ENCODE measurements at places on chromosomes 2 and 18.

DNA sequence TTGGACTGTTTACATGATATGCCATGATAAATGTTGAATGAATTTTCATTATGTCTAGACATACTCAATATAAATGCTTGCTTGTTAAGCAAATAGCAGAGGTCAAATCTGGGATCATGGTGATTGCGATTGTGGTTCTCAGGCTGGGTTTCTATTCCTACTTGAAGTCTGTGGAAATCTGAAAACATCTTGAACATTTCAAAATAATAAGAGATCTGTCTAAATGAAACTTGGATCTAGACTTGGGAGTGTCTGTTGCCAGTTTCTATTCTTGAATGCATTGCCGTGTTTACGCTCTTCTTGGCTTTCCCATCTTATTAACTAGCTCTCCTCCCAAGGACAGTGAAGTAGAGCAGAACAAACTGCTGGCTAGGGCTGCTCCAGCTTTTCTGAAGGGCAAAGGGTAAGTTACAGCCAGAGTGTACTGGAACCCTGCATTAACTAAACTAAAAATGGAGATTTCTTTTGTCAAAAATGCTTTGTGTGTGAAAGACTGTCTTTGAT, 127.7 kb downstream of the DTNA start:
- DNase-seq = peak; percentile 69

GRCh38 chr2:57504787-57505186, 541.8 kb upstream of the VRK2 start:
- DNase-seq = no peak

GRCh38 chr2:113119111-113119510, 8.3 kb upstream of the IL1RN start:
- no peak for DNase-seq

DNA sequence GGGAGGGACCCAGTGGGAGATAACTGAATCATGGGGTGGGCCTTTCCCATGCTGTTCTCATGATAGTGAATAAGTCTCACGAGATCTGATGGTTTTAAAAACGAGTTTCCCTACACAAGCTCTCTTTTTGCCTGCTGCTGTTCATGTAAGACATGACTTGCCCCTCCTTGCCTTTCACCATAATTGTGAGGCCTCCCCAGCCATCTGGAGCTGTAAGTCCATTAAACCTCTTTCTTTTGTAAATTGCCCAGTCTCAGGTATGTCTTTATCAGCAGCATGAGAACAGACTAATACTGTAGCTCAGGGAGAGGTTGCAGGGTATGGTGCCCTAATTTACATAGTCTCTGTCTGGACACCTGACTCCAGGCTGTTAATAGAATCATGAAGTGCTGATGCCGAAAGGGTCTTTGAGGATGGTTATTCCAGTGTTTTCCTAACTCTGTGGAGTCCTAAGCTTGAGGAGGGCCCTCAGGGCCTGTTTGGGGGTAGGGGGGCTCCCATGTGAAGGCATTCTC, 343.2 kb downstream of the ALK start:
- DNase-seq = no peak

DNA sequence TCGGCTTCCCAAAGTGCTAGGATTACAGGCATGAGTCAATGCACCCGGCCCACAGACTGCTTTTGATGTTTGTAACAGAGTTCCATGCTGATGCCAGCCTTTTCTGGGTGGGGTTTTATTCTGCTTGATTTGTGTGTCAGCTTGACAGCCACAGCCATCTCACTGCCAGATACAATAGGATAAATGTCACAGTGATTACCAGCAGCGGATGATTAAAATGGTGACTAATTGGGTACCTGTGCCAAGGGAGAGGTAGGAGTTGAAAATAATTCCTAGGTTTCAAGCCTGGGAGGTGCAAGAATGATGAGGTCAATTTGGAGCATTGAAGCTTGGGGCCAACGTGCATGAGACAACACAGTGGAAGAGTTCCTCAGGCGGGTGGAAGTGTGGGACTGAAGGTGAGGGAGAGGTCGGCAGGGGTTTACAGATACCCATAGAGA, 39.4 kb downstream of the SH2D6 start:
- DNase-seq = no peak

All from retina (tissue), 1 donor.